ENCODE measurements at places on chromosomes 4 and X.

DNA sequence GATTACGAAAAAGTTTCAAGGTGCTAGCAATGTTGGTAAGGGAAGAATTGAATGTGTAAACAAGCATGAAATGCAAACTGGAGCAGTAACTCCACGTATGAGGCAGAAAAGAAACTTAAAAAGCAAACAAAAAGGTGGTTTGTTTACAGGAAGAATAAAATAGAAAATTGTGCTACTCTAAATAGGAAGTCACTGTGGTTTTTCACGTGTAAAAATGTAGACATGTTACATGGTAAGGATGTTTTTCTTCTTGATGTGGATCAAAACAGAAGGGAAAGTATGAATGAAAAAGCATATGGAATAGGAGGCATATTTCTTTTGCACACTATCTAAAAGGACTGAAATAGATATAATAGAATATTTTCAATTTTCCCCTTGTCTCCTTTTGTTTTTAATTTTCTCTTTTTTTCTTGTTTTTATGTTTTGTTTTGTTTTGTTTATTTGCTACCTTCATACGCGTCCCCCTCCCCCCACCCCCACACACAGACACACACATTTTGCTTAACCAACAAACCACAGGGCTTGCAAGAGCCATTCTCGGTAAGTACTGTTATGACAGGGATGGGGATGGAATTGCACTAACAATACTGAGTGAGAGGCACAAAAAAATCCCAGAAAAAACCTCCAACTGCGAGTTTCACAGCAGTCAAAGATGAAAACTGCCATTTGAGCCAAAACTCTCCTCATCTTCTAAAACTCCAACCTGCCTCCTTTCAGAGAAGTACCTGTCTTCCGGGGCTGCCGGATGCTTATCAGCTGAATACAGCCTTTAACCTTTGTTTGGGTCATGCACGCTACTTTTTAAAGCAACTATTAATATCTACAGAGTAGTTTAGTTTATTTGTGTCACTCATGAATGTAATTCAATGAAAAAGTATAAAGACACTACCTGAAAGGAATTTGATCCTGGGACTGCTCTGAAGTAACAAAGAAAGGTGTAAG is 135.8 kb downstream of the IL15 start:
- no peak for DNase-seq

- no peak for DNase-seq
These were observed 65.8 kb downstream of the RASGEF1B start for GRCh38 chr4:81405900-81406401.

DNA sequence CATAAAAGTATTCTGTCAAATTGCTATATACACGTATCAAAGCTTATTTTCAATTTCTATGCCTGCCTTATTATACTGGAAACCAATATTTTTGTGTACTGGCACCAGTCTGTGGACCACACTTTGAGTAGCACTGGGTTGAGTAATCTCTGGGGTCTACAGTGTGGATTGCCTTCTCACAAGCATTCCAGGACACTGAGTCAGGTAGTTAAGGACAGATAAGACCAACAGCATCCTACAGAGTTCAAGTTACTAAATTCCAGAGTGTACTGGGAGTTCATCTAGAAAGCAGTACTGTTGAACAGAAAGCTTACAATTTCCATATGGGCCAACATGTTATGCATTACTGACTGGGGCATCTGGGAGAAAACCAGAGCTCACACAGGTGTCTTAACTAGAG is 61.8 kb downstream of the VMA21 start:
- no peak for DNase-seq

GRCh38 chrX:5916945-5917344 is 311.7 kb downstream of the NLGN4X start:
- DNase-seq: no peak

DNA sequence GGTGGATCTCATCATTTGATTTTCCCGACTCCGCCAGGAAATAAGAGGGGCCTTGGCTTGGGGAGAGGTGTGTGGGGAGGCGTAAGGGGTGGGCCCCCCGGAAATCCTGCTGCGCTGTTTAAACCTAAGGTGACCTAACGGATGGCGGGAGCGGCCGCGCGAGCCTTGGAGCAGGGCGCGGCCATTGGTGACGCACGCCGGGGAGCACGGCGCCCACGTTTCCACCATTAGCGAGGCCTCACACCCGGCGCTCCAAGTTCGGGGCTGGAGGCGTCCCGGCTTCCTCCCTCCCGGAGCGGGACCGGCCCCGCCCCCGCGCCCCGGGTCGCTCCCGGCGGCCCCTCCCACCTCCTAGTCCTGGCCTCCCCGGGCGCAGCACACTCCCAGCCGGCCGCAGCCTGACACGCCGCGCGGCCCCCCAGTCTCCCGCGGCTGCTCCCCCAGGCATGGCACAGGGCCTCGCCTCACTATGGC is at the start of gene SMS:
SMS (plus strand) TSS at position 354 of the 474 bp plus-strand sequence; CDS start at position 470, 116 bp downstream.
- peak; percentile 18 for DNase-seq

- DNase-seq: no peak
These were observed 2548.3 kb downstream of the ARAP2 start for GRCh38 chr4:33696041-33696440.

DNA sequence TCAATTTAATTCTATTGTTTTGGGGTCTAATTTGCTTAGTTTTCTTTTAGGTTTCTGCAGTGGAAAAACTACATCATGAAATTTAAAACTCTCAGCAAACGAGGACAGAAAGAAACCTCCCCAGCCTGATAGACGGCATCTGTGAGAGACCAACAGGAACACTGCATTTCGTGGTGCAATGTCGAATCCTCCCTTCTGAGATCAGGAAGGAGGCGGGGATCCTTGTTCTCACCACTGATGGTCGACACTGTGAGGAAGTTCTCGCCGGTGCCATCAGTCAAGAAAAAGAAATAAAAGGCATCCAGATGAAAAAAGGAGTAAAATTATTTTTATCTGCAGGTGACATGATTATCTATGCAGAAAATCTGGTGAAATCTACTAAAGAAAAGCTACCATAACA is 16.5 kb downstream of the GAK start:
- DNase-seq: no peak

DNA sequence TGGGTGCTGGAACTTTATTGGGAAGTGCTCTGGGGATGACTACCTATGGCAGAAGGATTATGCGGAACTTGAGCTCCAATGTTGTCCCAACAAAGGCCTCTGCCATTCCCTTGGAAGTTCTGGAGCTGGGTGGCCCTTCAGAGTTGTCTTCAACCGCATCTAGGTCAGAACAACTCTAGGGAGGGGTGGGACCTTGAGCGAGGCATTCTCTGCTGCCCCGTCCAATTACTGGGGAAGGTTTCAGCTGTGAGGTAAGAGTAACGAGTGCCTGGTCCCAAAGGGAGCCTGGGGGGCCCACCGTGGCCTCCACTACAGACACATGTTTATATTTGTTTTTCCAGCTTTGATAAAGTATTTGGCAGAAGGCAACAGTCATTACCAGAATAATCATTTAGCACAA is 79.4 kb downstream of the MAOA start:
- no peak for DNase-seq

DNA sequence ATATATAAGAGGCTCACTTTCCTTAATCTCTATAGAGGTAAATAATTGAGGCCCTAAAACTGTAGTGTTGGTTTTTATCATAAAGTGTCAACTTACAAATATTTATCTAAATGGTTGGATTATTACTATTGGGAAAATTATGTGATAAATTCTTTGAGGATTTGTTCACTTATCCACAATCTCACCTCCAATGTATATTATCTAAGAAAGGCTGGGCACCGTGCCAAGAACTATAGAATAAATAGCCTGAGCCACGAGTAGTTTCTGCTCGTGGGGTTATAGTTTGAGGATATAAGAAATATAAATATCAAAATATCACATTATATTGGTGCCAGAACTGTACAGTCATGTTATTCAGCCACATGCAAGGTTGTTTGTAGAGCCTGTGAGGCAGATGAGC is 177.9 kb downstream of the VEGFC start:
- DNase-seq: no peak

GRCh38 chr4:59525885-59526284 is 1674.2 kb upstream of the ADGRL3 start:
- no peak for DNase-seq

All from stimulated activated CD8-positive, alpha-beta memory T cell treated with anti-CD3 and anti-CD28 coated beads, Interleukin-7, amount 100 ng/mL, for 24 hours (primary cell).